Metanephros (tissue), 2 donors: ENCODE measurements at places on chromosomes 11 and 22. TPM values are rescaled to one million over a fixed set of nuclear protein-coding genes. Genes with fewer than 3 reads are reported as not detected.

DENND5A gene
- 131 TPM for total RNA-seq

APOL5 gene
- 0.18 TPM for total RNA-seq

INS gene
- total RNA-seq = 0.35 TPM

CELSR1 gene
- total RNA-seq = 32.1 TPM

OR5A1 gene
- total RNA-seq = not detected

HEPHL1 gene
- total RNA-seq = not detected

LRRN4CL gene
- total RNA-seq = 5.4 TPM

MPEG1 gene
- 20.3 TPM for total RNA-seq

CRYBA4 gene
- total RNA-seq = not detected

BACE1-AS gene
- 6.8 TPM for total RNA-seq

RTL10 gene
- 16.8 TPM for total RNA-seq

SNAP29 gene
- 12.1 TPM for total RNA-seq

NUP50 gene
- total RNA-seq = 68.5 TPM

FAM83F gene
- 2.5 TPM for total RNA-seq

DDX25 gene
- total RNA-seq = 2.2 TPM

C22orf39 gene
- 50.4 TPM for total RNA-seq

ALDH3B1 gene
- total RNA-seq = 4.4 TPM

CCDC89 gene
- 3.7 TPM for total RNA-seq

KCNK4 gene
- total RNA-seq = not detected

KBTBD4 gene
- total RNA-seq = 22.0 TPM

CFAP300 gene
- 1.9 TPM for total RNA-seq

CHEK2 gene
- total RNA-seq = 10.2 TPM

PKP3 gene
- total RNA-seq = 5.2 TPM

DKK3 gene
- total RNA-seq = 56.3 TPM

CNTF gene
- total RNA-seq = 0.99 TPM

KRTAP5-1 gene
- not detected for total RNA-seq

SH3BP1 gene
- total RNA-seq = 11.7 TPM

TBX1 gene
- total RNA-seq = 3.9 TPM

FOSL1 gene
- total RNA-seq = not detected

UCP3 gene
- 1.2 TPM for total RNA-seq

TIGD3 gene
- 0.35 TPM for total RNA-seq

C11orf87 gene
- total RNA-seq = 0.29 TPM

MUC6 gene
- total RNA-seq = 5.0 TPM

GNG3 gene
- not detected for total RNA-seq

GLB1L2 gene
- total RNA-seq = 9.2 TPM

PRG3 gene
- total RNA-seq = 1.1 TPM

RIBC2 gene
- 3.2 TPM for total RNA-seq

MUC2 gene
- under 0.01 TPM for total RNA-seq

JAML gene
- 11.2 TPM for total RNA-seq
